K562 (cell line): ENCODE measurements at places on chromosomes 13 and 19. TPM values are rescaled to one million over a fixed set of nuclear protein-coding genes. Genes with fewer than 3 reads are reported as not detected.

- no peak for DNase-seq
These were observed 19.3 kb upstream of the RASA3 start for GRCh38 chr13:114151565-114152284.

DNA sequence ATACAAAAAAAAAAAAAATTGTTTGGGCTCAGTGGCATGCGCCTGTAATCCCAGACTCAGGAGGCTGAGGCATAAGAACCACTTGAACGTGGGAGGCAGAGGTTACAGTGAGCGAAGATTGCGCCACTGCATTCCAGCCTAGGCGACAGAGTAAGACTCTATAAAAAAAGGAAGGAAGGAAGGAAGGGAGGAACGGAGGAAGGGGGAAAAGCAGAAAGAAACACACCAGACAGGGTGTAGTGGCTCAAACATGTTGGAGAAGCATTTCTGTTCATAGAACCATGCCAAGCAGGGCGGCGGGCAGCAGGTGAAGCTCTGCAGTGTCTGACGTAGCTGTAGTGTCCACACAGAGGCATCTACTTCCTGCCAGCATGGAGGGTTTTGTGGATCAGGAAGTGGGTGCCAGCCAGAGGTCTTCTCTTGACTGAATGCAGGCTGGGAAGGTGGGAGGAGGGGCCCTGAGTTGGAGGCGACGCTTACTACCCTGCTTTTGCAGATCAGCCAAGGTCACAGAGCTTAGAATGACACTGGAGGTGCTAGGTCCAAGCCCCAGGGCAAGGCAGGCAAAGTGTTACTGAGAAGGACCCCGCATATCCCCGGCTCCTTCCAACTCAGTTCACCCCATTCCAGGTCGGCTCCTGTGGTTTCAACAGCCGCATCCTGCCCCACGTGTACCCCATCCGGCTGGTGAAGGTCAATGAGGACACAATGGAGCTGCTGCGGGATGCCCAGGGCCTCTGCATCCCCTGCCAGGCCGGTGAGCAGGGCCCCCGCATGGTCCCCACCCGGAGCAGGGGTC is 11.6 kb upstream of the PGLS start:
- DNase-seq = no peak

- no peak for DNase-seq
These were observed 4.4 kb downstream of the CHMP2A start for GRCh38 chr19:58550362-58551122.

DNA sequence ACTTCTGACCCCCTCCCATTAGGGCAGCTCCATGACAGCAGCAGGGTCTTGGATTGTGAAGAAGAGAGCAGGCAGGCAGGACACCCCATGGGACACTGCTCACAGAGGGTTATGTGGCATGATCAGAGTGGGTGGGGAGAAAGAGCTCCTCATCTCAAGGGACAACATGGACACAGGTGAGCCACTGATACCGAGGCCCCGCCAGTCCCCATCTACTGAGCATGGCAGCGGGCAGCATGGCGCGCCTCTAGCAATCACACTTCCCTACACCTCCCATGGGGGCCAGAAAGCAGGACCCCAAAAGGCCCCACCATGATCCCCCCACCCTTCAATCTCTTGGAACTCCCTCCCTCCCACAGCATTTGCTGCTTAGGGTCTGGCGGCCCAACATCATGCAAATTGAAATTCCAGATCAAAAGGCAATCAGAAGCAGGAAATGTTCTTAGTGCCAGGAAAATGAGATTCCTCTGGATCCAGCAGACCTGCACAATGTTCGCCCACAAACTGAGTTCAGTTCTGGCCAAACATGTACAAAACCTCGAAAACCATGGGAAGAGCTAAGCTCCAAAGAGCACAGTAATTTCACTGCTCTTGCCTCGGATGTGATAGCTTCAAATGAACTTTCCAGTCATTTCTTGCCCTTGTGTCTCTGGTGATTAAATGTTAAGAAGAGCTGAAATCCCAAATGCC is 14.8 kb downstream of the DOCK9 start:
- no peak for DNase-seq

GRCh38 chr13:114013952-114014629 is 40.2 kb upstream of the C13orf46 start:
- no peak for DNase-seq

DNA sequence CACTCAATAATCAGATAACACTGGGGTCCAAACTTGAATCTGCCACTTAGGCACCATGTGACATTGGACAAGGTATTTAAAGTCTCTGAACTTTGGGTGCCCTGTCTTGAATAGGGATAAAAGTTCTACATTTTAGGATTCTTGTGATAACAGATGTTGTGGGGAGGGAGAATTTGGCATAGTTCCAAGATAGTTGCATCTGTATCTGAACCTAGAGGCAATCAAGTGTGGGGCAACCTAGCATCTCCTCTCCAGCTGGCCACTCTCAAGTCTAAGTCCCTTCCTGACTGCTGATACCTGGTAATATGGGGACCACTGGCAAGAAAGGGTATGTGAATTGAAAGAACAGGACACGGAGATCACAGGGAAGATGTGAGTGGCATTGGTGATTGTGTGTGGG is 256.1 kb downstream of the FOXO1 start:
- no peak for DNase-seq

Gene CHAF1A
- 78.6 and 86.9 TPM in 2 replicates for total RNA-seq

Gene ZNF470
- total RNA-seq = not detected in 2 replicates

Gene PTPRH
- total RNA-seq = 25.5 and 26.4 TPM in 2 replicates

Gene GZMM
- total RNA-seq = 0.72 and 1.8 TPM in 2 replicates

Gene THAP8
- total RNA-seq = 1.3 and 1.6 TPM in 2 replicates

Gene WDR87
- total RNA-seq = not detected in 2 replicates
